ENCODE measurements at places on chromosomes 6 and 20.

- DNase-seq, result no peak
Measured at GRCh38 chr20:16257021-16257420, 316.2 kb downstream of the KIF16B start.

DNA sequence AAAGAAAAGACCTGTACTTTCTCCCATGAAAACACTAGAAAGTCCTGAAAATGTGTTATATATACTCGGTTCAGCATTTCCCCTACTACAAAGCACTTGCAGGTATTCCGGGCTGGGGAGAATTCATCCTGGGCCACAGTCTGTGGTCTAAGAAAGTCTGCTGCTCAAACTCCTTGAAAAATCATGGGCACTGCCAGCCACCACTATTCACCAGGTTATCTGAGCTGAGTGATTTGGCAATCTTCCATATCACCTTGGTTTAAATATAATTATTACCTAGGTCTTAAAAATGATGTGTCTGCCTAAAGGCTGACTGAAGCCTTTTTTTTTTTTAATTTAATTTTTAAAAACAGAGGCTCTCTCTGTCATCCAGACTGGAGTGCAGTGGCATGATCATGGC lies 11.3 kb downstream of the FKBP5 start:
- no peak for DNase-seq

DNA sequence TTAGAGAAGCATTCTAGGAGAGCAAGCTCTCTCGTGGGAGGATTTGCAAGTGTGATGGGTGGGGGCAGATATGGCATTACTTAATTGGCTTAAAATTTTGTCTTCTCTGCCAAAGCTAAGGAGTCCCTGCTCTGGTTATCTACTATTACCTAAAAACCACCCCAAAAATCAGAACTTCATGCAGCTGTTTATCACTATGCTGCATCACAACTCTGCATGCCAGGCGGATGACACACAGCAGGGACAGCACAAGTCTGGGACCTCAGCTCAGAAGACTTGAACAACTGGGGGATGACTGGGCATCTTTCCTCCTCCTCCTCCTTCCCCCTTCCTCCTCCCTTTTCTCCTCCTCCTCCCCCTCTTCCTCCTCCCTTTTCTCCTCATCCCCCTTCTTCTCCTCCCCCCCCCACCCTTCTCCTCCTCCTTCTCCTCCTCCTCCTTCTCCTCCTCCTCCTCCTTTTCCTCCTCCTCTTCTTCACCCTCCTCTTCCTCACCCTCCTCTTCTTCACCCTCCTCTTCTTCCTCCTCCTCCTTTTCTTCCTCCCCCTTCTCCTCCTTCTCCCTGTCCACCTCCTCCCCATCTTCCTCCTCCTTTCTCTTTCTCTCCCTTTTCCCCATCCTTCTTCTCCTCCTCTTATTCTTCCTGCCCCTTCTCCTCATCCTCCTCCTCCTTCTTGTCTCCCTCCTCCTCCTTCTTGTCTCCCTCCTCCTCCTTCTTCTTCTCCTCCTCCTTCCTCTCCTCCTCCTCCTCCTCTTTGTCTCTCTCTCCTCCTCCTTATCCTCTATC lies 218.6 kb upstream of the PMEPA1 start:
- DNase-seq, result no peak

DNA sequence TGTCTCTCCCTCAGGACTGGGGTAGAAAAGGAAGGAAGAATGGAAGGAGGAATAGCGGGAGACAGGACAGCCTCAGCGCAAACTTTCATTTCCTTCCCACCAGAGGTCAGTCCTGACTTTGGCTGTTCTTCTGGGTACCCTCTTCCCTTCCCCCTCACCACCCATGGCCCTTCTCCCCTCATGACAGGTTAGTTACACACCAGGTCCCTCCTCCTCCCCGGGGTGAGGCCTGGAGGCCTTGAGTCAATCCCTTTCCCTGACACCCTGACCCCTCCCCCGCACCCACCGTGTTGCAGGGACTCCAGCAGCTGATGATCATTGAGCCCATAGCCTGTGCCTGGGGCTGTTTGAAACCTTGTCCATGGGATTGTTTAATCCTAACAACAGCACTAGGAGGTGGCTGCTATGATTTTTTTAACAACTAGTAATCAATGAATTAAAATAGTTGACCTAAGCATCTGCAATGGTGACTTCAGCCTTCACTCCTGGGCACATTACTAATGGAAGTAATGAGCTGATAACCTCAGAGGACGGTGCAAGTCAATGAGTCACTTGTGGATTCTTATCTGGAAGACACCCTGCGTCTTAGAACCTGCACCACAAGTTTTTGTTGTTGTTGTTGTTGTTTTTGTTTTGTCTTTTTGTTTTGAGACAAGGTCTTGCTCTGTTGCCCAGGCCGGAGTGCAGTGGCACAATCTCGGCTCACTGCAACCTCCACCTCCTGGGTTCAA lies 46.6 kb upstream of the CCDC167 start:
- no peak for DNase-seq

DNA sequence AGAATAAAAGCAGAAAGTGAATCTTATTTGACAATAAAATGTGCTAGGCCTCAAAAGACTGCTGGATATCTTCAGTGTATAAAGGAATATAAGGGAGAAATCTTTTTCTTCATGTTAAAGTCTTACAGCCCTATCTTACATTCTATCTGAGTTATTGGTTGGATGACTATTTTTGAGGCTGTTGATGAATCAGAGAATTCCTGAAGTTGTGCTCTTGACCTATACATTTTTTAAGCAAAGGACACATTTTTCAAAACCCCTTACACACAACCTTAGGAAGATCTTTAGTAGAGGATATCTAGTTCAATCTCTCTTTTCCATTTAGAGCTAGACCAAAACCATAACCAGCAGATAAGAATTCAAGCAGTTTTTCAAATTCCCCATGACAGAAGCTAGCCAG lies 10.9 kb upstream of the CGA start:
- DNase-seq, result no peak

GRCh38 chr6:4294636-4295035 lies 159.3 kb upstream of the ECI2 start:
- DNase-seq, result no peak

DNA sequence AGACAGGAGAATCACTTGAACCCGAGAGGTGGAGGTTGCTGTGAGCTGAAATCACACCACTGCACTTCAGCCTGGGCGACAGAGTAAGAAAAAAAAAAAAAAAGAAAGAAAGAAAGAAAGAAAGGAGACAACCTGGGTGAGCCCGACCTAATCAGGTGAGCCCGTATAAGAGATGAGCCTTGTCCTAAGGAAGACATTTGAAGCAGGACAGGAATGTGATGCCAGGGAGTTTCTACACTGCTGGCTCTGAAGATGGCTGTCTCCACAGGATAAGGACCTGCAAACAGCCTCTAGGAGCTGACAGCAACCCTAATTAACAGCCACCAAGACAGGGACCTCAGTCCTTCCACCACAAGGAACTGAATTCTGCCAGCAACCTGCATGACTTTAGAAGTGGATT lies 41.9 kb downstream of the NHLRC1 start:
- DNase-seq, result no peak

DNA sequence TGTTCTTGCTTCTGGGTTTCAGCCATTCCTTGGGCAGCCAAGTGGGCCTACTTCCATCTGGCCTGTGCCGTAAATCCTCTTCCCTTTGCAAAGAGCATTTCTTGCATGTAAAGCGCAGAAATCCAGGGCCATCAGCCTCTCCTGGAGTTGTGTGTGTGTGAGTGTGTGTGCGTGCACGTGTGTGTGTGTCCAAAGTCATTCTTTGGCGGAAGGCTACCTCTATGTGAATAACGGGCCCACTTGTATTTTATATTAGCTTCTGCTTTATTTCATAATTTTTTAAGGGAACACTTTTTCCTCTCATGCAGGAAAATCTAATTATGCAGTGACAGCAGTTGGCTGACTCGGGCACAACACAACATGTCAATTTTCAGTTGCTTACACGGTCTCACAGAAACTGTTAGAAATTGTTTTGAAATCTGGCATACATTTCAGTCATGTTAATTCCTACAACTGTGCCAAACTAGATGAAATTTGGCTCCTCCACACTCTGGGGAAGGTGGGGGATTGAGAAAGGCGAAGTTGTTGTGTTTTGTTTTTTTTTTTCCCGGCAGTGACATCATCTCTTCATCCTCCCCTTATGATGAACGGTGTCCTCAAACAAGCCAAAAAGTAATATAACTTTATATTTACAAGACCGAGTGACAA lies 223.7 kb upstream of the TSHZ2 start:
- DNase-seq, result no peak

DNA sequence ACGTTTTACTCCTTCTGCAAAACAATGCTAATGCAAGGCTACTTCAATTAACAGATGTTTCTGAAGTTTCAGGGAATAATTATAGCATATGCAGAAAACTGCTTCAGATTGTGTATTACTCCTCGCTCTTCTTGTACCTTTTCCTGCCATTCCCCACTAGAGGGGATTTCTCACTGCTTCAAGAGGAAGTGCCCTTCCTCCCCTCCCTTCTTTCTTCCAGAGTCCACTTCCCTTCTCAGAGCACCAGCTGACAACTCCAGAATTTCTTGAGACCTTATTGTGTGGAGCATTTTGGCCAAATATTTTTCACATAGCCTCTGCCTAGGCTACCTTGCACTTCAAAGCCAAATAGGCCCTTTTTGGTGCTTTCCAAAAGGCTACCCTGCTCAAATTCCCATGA lies 12.7 kb upstream of the MCUR1 start:
- DNase-seq, result no peak

DNA sequence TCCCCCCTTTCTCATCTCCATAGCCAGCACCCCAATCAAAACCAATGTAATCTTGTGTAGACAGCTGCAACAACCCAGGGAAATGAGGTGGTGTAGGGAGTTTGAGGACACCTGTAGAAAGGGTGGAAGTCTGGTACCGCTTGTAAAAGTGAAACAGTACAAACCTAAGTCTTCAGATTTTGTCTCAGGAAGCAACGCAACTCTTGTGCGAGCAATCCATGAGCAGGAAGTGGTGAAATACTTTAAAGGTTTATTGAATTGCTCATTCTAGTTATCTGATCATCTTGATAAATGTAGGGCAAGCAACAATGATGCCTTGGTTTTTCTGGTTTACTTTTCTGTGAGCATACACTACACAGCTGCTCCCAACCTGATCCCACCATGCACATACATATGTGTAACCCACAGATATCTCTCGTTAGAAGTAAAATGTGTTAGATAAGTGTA lies 71.1 kb upstream of the THEMIS start:
- DNase-seq, result peak; percentile 7

- DNase-seq, result peak; percentile 59
Measured at GRCh38 chr20:38633577-38634093, 32.0 kb downstream of the ARHGAP40 start.

DNA sequence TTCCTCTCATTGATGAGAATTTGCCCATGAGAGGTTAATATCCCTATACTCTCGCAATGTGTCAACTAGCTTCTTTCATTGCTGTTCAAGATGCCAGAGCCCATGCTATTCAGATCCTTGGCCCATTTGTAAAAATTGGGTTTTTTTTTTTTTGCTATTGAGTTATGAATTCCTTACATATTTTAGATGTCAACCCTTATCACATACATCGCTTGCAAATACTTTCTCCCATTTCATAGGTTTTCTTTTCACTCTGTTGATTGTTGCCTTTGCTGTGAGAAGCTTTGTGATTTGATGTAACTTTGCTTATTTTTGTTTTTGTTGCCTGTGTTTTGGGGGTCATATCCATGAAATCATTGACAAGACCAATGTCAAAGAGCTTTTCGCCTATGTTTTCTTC lies 32.2 kb upstream of the IPCEF1 start:
- DNase-seq, result no peak

DNA sequence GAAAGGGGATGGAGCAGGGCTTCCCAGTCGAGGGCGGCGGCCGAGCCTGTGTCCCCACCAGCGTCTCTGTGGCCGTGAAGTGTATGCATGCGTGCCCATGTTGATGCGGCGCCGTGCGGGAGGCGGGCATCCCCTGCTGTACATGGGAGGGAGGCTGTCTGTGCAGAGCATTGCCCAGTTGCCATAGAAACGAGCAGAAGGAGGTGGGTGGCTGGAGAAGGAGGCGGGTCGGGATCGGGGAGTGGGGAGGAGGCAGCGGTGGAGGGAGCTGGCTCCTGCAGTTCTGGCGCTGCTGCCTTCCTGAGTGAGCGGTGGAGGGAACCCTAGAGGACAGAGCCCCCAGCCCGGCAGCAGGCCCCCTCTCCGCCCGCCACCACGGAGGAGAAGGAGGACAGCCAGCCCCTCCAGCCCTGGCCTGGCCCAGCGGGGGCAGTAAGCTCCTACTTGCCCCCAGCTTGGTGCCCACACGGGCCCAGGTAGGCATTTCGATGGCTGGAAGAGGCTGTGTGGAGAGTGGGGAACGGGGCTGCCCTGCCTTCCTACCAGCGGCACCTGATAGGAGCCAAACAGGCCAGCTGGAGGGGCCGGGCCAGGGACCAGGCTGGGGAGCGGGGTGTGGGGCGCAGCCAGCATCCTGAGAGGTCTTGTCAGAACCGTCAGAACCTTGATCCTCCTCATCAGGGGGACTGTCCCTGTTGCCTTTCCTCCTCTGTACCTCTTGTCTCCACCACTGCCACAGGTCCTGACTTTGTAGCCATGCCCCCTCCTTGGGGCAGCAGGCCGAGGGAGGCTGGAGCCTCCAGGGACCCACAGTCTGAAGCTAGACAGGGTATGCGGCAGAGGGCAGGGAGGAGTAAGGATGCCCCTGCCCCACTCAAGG lies 41.3 kb downstream of the SPDEF start:
- no peak for DNase-seq

DNA sequence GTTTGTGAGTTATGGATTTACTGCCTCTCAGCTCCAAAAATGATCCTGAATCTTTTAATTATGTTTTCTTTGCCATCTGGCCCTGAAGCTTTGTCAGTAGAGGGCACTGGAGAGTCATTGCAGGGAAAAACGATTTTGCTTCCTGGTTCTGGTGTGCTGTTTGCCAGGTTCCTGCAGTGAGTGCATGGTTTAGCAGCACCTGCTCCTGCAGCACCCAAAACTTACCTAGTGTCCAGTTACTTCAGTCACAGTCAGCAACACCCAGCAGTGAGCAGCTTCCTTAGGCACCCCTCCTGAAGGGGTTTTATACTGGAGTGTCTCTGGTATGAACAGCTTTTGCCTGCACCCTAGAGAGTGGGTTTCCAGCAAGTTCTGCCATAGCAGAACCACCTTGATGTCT lies 6.0 kb upstream of the TRIM26 start:
- peak; percentile 32 for DNase-seq

- no peak for DNase-seq
Measured at GRCh38 chr20:44073011-44073674, 113.8 kb downstream of the JPH2 start.

DNA sequence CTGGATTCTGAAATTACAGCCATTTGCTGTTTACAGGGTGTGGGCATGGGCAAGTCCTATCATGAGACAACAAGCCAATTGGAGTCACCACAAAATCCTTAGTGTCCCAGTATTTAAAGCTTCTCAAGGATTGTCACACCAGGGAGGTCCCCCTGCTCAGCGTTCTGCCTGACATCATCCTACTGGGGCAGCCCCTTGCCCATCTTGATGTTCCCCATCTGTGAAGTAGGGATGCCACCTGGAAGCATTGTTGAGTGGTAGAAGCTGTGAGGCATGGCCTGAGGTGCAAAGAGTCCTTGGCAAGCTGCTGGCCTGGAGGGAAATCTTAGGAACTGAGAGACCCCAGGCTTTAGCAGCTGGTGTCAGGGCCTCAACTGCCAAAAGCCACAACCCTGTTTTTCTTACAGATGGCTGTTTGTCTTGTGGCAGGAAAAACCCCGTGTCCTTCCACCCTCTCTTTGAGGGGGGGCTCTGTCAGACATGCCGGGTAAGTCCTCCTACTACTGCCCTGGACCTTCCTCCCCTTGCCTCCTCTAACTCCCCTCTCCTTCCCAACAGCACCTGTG lies 23.3 kb upstream of the MAPRE1 start:
- no peak for DNase-seq
